ELF-1 (cell line): ENCODE measurements at places on chromosomes 11 and 22.

GRCh38 chr22:29787371-29787980 is 20.3 kb downstream of the UQCR10 start:
- peak; percentile 86 for DNase-seq

GRCh38 chr11:68303982-68304780 is 8.2 kb upstream of the LRP5 start:
- DNase-seq = no peak

- DNase-seq = no peak
Measured at GRCh38 chr11:18495703-18496102, 31.0 kb downstream of the TSG101 start.

- peak; percentile 22 for DNase-seq
Measured at GRCh38 chr11:120248551-120249278, 8.8 kb downstream of the POU2F3 start.

DNA sequence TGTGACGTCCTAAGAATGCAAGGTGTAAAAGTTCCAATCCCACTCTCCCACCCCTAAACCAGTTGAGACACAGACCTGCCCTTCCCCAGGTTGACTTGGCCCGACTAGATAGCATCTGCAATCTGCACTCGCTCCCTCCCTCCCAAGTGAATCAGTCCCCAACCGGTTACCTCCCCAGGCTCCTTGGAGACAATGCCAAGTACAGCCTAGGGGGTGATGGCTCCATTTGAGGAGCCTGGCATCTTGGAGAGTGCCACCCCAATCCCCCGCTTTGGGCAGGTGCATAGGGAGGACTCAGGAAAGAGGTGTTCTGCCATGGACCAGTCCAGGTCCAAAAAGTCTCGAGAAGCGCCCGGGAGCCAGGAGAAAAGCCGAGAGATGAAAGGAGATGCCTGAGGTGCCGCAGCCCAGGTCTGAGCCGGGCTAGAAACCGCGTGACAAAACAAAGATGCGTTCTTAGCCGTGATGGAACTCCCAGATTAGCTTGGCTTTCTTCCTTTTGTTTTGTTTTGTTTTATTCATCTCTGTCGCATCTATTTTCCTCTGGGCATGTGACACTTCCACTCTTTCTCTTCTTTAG is 18.7 kb upstream of the SNX32 start:
- no peak for DNase-seq

DNA sequence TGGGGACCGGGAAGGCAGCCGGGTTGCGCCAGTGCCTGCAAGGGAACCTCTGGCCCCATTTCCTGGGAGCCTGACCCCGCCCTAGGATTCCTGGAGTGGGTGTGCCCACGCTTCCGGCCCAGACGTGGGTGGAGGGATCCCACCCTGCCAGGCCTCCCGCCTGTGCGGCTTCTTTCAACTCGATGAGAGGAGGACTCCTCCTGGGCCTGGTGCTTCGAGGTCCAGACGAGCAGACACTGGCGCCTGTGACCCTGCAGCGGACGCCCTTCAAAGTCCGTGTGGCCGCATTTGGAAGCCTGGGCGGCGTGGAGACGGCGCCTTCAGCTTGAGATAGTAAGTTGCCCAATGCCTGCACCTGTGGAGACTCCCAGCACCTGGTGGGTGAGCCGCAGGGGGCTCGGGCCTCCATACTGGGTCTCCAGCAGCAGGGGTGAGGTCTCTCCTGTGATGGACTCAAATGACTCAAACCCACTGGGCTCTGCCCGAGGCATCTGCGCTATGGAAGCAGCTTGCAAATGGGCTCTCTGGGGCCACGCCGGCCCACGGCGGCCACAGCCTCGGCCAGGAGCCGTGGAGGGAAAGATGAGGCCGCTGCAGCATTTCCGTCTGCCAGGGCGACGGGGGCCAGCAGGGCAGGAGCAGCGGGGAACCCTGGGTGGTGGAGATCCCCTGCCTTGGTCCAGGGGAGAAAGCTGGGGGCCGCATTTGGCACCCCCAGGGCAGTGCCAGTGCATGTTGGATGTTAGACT is 64.3 kb upstream of the PPARA start:
- DNase-seq = no peak
